ENCODE measurements at places on chromosomes 1 and 21.

- no peak for DNase-seq
Observed at GRCh38 chr21:34536311-34536710, 24.3 kb upstream of the KCNE1 start.

- DNase-seq, result no peak
Observed at GRCh38 chr1:48344373-48344772, 121.9 kb downstream of the SLC5A9 start.

DNA sequence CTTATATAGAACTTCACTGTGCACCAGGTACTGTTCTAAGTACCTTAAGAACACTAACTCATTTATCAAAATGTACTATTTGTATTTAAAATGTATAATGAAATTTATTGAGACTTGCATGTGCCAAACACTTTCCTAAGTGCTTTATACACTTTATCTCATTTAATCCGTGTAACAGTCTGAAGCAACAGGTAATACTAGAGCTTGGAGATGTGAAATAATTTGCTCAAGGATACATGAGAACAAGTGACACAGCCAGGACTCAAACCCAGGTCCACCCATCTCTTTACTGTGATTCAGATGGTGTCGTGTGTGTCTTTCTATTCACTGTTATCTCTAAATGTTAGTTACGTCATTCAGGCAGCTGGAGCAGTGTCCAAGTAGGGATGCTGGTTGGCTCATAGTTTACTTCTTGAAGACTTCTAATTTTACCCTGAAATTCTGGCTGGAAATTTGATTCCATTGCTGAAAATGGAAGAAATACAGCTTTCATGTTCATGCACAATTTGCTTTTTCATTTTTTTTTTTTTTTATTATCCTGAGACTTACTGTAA, 169.7 kb upstream of the UBE2U start:
- no peak for DNase-seq

DNA sequence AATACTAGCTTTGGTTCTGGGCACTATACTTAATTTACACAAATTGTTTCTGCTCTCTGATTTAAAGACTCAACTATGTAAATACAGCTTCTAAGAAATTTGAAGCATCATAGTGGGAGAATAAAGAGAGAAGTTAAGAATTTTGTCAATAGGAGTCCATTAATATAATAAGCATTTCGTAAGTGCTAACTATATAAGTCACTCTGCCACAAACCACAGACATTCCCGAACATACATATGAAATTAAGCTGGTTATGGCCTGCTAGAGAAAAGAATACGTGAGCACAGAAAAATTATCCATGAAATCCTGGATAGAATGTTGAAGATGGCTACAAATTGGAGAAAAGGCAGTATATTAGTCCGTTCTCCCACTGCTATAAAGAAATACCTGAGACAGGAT, 526.2 kb downstream of the MRPL39 start:
- no peak for DNase-seq

GRCh38 chr1:29786195-29786594, 549.9 kb downstream of the PTPRU start:
- no peak for DNase-seq

DNA sequence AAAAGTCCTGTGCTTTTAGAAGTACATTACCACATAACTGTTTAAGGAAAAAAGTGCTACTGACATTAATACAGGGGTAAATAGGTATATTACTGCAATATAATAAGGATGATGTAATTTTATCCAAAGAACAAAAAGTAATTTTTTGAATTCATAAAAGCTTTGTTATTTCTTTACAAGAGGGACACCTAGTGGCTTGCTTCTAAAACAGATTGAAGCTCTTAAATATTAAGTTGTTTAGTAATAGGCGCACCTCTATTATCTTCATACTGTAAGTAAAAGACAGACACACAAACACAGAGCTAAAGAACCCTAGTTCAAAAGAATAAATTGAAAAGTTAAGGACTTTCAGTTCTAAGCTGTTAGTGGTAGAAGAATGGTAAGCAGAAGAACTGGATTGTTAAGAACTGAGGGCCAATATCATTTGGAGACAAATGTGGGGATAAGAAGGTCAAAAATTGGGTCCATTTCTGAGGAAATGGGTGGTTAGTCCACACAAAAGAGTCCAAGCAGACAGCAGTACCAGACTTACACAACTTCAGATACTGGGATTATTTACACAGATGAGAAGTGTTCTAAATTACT, 15.4 kb downstream of the ZNHIT6 start:
- peak; percentile 69 for DNase-seq

- DNase-seq, result peak; percentile 86
Observed at GRCh38 chr1:41241749-41242341, at the start of gene SCMH1. SCMH1 (minus strand) TSS chr1:41242306; CDS start chr1:41186133, 56,173 bp downstream.

All from DMS53 (cell line).